ENCODE measurements at places on chromosomes 4 and X. TPM values are rescaled to one million over a fixed set of nuclear protein-coding genes. Genes with fewer than 3 reads are reported as not detected.

- DNase-seq, result no peak
Measured at GRCh38 chrX:124392794-124393193, 46.4 kb downstream of the SH2D1A start.

DNA sequence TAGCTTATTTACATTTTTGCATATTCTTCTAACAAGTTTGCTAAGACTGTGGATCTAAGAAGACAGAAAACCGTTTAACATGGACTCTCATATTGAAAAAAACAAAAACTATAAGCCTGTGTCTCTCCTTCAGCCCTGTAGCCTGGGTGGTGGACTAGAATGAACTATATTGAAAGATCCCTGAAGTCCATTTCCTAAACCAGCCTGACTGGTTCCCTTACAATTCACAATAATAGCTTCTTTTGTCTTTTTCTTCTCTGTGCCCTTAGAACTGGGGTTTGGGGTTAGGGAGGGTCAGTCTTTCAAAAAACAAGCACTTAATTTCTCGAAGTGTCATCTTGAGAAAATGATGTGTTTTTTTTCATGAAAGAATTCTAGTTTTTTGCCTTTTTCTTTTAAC, 59.0 kb downstream of the GSTCD start:
- peak; percentile 82 for DNase-seq

- no peak for DNase-seq
Measured at GRCh38 chr4:165610679-165611437, 232.1 kb downstream of the CPE start.

DNA sequence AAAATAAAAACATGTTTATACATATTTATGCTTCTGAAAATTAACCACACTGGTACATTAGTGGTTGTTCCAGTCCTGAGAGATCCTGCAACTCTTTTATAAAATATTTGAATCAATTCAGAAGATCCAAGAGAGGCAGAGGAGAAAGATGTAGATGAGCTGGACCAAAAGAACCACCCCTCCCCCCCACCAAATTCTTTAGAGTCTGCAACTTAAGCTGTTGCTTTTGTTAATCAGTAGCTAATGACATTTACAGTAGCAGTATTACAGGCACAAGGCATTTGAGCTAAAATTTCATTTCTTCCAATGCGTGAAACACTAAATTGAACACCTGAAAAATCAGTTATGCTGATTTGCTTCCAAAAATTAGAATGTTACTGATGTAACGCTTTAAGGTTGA, 61.5 kb downstream of the PDK3 start:
- no peak for DNase-seq

Gene ARHGAP10
- 9.3 TPM for total RNA-seq

Measured in HT-29 (cell line).